ENCODE measurements at places on chromosomes 5 and 9.

DNA sequence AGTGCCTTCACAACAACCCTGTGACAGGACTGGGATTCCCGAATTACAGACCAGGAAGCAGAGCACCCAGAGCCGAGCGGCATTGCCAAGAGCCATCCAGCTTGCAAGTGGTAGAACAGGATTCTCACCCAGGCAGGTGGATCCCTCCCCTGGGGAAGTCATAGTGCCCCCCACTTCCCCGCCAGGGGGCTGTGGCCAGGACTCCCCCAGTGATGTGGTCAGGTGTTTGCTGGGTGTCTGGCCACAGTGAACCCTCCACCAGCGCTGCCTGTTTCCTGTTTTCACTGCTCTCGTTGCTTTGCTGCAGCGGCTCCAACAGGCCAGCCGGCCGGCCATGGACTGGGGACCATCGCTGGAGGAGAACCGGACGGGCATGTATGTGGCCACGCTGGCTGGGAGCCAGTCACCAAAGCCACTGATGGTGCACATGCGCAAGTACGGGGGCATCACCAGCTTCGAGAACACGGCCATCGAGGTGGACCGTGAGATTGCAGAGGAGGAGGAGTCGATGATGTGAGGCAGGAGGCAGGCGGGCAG, 19.3 kb downstream of the SLC6A7 start:
- no peak for DNase-seq

DNA sequence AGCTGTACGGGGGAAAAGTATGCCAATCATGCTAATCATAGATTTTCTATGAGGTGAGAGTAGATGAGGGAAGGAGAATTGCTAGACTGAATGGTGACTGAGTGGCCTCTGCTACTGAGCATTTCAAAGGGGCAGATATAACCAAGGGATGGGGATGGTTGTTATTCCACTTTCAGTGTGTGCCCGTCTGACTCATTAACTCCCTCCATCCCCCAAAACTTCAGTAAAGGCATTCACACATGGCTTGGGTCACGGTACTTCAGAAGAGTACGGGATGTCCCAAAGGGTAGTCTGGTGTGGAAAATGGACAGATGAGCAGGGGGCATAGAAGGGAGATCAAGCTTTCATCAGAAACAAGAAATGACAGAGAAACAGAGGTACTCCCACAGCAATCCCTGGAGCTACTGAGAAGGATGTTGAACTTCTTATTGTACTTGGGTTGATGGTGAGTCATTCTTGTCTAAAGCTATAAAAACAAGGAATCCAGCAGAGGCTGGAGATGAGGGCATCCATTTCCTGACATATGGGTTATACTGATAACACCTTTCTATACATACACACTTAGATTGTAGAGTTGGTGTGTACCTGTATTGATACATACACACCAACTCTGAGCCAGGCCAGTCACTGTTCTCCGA, 8.9 kb upstream of the TLE4 start:
- DNase-seq = no peak

- no peak for DNase-seq
These were observed 430.9 kb downstream of the DMAC1 start for GRCh38 chr9:7368410-7369292.

- no peak for DNase-seq
These were observed 15.7 kb downstream of the SAP30L start for GRCh38 chr5:154461531-154461930.

GRCh38 chr5:52875827-52876226, 88.1 kb downstream of the ITGA1 start:
- no peak for DNase-seq

GRCh38 chr9:107112707-107113243, 170.3 kb upstream of the RAD23B start:
- DNase-seq = no peak

GRCh38 chr5:153086486-153086885, 404.0 kb upstream of the GRIA1 start:
- peak; percentile 29 for DNase-seq

GRCh38 chr5:107265193-107265592, 405.5 kb downstream of the EFNA5 start:
- no peak for DNase-seq

- no peak for DNase-seq
These were observed 60.7 kb downstream of the SV2C start for GRCh38 chr5:76143884-76144283.

- no peak for DNase-seq
These were observed 499 bp upstream of the FCHSD1 start for GRCh38 chr5:141651728-141652105.

- no peak for DNase-seq
These were observed 138.1 kb downstream of the TSSK1B start for GRCh38 chr5:113296676-113297075.

DNA sequence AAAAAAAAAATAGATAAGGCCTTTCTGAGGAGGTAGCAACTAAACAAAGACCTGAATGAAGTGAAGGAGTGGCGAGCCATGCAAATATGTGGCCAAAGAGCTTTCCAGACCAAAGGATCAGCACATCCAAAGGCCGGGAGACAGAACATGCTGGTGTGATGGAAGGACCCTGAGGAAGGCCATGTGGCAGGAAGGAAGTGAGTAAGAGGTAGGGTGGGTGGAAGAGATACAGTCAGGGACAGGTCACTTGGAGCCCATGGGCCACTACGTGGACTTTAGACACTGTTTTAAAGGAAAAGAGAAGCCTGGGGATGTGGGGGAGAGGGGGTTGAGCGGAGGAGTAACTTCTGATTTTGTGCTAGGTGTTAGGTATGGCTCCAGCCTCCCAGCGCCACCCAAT, 31.3 kb downstream of the SPRY4 start:
- DNase-seq = no peak

- DNase-seq = no peak
These were observed 7.7 kb downstream of the TRIM32 start for GRCh38 chr9:116694785-116695291.

DNA sequence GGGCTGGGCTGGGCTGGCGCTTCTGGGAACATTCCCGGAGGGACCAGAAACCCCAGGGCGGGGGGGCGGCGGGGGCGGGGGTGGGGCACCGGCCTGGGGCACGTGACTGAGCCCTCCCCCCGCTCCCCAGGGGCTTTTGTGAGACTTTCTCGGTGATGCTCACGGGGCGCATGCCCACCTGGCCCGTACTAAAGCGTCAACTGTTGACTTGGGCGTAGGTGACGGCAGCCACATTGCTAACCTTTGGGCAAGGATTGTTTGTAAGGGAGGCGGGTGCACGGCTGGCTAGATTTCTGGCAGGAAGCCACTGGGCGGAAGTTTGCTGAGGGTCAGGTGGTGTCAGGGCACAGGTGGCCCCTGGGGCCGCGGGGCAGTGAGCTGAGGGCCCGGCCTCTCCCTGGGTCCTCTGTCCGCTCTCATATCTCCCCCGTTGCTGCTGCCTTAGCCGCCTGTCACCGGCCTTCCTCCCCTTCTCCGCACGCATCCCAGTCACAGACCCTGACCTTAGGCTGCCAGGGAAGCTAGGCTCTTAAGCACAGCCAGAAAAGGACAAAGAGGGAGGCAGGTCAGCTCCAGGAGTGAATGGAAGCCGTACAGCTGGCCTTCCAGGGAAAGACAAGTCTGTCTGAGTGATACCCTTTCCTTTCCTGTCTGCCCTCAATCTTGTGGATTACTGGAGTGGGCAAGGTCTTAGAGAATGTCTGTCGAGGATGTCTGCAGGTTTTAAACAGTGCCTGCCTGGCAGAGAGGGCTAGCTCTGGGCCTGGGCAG, 812 bp downstream of the CACFD1 start:
- DNase-seq = peak; percentile 49

DNA sequence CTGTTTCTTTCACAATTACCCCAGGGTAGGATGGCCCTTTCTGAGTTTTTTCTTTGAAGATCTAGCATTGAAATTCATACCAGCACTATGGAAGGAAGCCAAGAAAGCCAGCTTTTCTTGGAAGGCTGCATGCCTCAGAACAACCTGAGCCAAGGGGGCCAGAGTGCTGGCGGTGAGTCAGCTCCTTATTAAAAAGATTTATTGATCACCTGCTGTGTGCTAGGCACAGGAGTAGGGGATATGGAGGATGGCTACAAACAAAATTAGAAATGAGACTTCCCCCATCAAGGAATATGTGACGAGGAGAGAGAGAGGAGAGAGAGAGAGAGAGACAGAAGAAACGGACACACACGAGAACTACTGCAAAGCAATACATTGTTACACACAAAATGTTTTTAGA, 184.6 kb upstream of the PUM3 start:
- DNase-seq = no peak

DNA sequence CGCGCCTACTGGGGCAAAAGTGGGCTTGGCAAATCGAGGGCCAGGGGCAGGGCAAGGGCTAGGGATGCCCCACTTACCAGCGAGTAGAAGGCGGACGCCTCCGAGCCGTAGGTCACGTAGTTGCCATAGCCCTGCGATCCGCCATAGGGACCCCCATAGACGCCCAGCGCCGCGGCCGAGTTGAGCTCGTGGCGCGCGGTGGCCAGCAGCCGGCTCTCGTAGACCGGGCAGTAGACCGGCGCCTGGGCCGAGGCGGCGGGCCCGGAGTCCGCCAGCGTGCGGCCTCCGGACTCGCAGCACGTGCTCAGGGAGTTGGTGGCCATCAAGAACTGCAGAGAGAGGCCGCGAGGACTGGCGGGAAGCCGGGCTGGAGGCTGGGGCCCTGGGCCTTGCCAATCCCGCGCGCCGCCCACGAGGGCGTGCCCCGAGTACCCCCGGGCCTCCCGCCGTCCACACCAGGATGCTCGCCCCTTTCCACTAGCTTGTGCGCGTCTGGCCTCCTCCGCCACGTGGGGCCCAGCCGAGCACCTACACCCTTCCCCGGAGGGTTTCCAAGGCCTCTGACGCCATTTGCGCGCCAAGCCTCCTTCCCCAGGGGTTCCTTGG, 891 bp downstream of the IRX4 start:
- no peak for DNase-seq

GRCh38 chr9:18739127-18739526, 265.2 kb downstream of the ADAMTSL1 start:
- DNase-seq = no peak

DNA sequence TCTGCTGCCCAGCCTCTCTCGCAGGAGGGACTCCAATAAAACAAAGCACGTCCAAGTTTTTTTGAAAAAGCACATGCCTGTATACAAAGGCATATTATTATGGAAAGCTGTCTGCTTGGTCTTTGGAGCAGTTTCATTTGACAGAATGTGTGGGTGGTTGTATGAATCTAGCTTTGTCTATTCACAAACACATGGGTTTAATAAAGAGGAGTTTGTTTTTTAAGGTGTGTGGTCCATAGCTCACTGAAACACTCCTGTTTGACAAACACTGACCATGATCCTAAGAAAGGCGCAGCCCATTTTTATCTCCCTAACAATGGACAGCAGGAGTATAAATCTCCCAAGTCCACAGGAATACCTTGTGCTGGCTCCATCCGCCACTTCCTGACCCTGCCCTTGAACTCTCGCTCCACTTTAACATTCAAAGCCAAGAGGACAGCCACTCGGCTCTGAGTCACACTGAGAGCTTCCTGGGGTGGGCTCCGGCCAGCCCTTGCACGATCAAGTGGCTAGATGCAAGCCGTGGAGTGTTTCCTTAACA, 371.9 kb downstream of the EBF1 start:
- DNase-seq = no peak

GRCh38 chr5:1325191-1325741, 19.6 kb downstream of the CLPTM1L start:
- DNase-seq = no peak

GRCh38 chr9:131889437-131890251, 149.8 kb upstream of the RAPGEF1 start:
- DNase-seq = no peak

GRCh38 chr9:38227061-38227540, 158.1 kb upstream of the SHB start:
- DNase-seq = no peak

- DNase-seq = no peak
These were observed 57.0 kb downstream of the FOCAD start for GRCh38 chr9:20740929-20741582.

DNA sequence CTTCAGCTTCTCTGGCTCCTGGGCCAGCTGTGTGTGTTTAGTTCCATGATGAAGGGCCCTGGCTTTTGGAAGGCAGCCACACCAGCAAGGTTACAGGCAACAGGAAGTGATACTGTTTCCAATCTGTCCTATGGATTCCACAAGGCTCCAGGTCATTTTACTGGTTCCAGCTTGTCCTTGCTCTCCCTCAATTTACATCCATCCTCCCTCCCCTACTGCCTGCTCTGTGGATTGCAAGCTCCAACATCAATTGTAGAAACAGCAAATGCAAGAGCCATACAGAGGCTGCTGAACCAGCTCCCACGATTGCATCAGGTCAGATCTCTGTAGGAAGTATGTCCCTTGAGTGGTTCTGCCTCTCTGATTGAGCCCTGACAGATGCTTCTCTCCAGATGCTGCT, 409.8 kb downstream of the NTRK2 start:
- DNase-seq = no peak

- no peak for DNase-seq
These were observed 6.8 kb downstream of the SNX30 start for GRCh38 chr9:112757282-112757883.

DNA sequence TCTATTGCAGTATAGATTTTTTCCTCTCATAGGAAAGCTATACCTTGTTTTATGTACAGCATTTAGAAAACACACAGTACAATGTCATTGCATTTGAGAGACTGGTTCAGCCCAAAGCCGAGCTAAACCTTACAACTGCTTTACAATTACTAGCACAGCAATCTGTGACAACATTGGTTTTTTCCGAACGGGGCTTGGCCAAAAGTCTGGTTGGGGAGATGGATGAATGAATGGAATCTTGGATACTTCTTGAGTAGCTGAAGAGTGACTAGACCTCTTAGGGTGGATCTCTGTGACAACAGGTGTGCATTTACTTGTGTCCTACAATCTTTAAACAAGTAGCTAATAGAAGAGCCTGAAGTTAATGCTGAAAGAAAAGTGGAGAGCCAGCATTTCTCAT, 1.2 kb downstream of the SGCD start:
- no peak for DNase-seq

DNA sequence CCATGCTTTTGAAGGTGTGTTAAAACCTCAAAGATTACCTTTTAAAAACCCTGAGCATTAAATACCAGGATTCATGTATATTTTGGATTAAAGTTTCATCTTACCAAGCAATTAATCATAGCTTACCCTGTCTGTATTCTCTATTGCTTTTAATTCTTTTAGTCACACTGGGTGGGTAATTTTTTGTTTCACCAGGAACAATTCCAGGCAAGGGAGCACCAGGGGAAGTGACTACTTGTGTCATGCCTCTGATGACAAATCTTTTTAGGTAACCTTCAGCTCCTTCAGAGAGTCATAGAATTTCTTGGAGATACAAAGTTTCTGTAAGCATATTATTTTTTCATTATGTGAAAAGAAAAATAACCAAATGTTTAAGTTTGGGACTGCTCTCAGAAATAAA, 33.4 kb upstream of the ANXA1 start:
- no peak for DNase-seq

- DNase-seq = no peak
These were observed 197.1 kb downstream of the TTLL11 start for GRCh38 chr9:121895818-121896544.

GRCh38 chr9:16825331-16825725, 45.1 kb downstream of the BNC2 start:
- DNase-seq = no peak

- no peak for DNase-seq
These were observed 83.5 kb upstream of the MINAR2 start for GRCh38 chr5:129664336-129664937.
